MCF 10A (cell line): ENCODE measurements at places on chromosomes 2 and 18. TPM values are rescaled to one million over a fixed set of nuclear protein-coding genes. Genes with fewer than 3 reads are reported as not detected.

VIL1 gene
- not detected in 2 replicates for total RNA-seq

- H3K27me3 ChIP-seq = no peaks in the 10 kb centered on the region
- H3K36me3 ChIP-seq = no peaks in the 10 kb centered on the region
- no peak overlapping the region for H3K27ac ChIP-seq
- H3K4me1 ChIP-seq = no peaks in the 10 kb centered on the region
Measured at GRCh38 chr2:30301551-30301950, 70.2 kb downstream of the LBH start.

SERPINB13 gene
- total RNA-seq = 0.49 TPM in 1 of 2 replicates, not detected in the other

DNA sequence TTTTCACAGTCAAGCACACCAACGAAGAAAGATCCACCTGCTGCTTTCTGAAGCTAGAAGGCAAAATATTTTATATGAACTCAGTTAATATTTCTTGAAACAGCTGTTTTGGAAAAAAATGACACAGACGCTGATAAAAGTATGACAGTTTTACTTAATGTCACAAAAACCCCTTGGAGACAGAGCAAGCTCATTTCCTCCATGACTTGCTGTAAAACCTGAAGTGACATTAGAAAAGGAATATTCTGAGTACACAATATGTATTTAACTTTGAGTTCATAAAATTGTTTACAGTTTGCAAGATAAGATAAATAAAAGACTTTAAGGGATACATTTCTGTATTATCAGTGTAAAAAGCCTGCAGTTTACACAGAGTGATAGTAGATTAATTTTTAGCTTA, 105.4 kb downstream of the DSEL start:
- peak overlapping the region; percentile 35 for H3K27ac ChIP-seq
- no peaks in the 10 kb centered on the region for H3K4me1 ChIP-seq
- no peaks in the 10 kb centered on the region for H3K27me3 ChIP-seq
- DNase-seq = no peak

- H3K4me1 ChIP-seq = peaks cover 13% of the 10 kb centered on the region
- no peaks in the 10 kb centered on the region for H3K27me3 ChIP-seq
- H3K27ac ChIP-seq = no peak overlapping the region
- no peak overlapping the region for H3K4me3 ChIP-seq
- DNase-seq = no peak
Measured at GRCh38 chr2:160006475-160006874, 55.9 kb downstream of the PLA2R1 start.

SIX2 gene
- total RNA-seq = 0.96 and 1.2 TPM in 2 replicates

DNA sequence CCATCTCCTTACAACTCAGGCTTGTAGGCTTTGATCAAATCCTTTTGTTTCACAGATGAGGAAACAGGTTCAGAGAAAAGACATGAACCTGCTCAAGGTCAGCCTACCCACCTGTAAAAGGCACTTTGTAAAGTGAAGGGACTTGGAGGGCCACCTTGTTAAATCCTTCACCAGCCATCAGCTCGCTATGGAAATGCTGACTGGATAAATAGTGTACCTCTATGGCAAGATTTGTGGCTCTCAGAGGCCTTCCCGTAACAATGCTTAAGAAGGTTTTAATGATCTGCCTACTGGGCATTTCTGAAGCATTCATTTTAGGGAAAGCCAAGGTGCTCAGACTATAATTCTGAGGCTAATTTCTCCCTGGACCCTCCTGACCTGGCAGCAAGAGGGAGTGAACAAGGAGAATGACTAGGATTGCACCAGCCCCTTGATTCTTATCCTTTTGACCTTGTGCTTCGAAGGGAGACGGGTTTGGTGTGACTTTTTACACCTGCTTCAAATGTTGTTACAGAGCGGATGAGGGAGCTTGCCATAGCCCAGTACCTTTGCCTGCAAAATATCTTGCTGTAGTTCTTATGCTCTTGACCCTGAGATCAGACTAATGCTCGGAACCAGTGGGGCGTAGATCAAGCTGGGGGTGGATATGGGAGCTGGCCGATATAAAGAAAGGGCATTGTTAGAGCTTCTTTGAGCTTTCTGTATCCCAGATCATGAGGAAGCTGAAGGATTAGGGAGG, 90.9 kb upstream of the CXCR4 start:
- H3K27me3 ChIP-seq = no peaks in the 10 kb centered on the region
- no peak for DNase-seq
- no peak overlapping the region for H3K27ac ChIP-seq

EVX2 gene
- not detected in 2 replicates for total RNA-seq

GRCh38 chr2:46720592-46721185, 194.9 kb downstream of the MCFD2 start:
- H3K4me3 ChIP-seq = no peak overlapping the region
- DNase-seq = no peak
- no peaks in the 10 kb centered on the region for H3K27me3 ChIP-seq
- no peak overlapping the region for H3K27ac ChIP-seq
- peaks cover 48% of the 10 kb centered on the region for H3K4me1 ChIP-seq

DNA sequence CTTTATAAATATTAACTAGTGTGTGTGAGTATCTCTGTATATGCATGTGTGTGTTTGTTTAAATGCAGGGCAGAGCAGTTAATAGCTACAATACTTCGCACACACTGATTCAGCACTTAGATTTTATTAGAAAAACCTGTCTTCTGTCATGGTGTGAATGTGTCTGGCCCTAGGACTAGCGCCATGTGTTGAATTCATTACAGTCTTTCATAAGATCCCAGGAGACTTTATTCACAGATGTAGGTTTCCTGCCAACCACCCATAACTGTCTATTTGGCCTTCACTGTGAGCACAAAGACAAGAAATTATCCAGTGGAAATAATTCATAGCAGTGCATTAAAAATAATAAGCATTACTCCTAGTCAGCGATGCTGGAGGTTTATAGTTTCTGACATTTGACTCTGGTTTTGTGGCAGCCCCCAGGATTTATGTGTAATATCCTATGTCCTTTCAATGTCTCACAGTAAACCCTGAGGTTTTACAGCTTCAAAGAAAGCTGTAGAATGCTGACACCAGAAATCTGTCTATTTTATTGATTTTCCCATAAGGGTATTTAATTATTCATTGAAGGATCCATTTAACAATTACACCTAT, 93.9 kb downstream of the ZNF804A start:
- no peak for DNase-seq
- no peak overlapping the region for H3K27ac ChIP-seq
- H3K27me3 ChIP-seq = no peaks in the 10 kb centered on the region

DNA sequence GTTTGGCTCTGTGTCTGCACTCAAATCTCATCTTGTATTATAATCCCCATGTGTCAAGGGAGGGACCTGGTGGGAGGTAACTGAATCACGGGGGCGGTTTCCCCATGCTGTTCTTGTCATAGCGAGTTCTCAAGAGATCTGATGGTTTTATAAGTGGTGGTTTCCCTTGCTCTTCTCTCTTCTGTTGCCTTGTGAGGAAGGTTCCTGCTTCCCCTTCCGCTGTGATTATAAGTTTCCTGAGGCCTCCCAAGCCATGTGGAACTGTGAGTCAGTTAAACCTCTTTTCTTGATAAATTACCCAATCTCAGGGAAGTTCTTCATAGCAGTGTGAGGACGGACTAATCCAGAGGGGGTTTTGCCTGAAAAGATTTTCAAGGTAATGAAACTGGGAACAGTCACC, 245.4 kb downstream of the GALR1 start:
- H3K4me1 ChIP-seq = peaks cover 11% of the 10 kb centered on the region
- no peak overlapping the region for H3K27ac ChIP-seq
- H3K36me3 ChIP-seq = no peaks in the 10 kb centered on the region
- H3K27me3 ChIP-seq = no peaks in the 10 kb centered on the region

FBXO11 gene
- 60.4 and 64.1 TPM in 2 replicates for total RNA-seq

GRCh38 chr18:79846936-79847557, 49.3 kb downstream of the KCNG2 start:
- H3K27ac ChIP-seq = no peak overlapping the region
- DNase-seq = no peak
- H3K36me3 ChIP-seq = no peaks in the 10 kb centered on the region
- no peaks in the 10 kb centered on the region for H3K4me1 ChIP-seq
- H3K4me3 ChIP-seq = no peak overlapping the region

DNA sequence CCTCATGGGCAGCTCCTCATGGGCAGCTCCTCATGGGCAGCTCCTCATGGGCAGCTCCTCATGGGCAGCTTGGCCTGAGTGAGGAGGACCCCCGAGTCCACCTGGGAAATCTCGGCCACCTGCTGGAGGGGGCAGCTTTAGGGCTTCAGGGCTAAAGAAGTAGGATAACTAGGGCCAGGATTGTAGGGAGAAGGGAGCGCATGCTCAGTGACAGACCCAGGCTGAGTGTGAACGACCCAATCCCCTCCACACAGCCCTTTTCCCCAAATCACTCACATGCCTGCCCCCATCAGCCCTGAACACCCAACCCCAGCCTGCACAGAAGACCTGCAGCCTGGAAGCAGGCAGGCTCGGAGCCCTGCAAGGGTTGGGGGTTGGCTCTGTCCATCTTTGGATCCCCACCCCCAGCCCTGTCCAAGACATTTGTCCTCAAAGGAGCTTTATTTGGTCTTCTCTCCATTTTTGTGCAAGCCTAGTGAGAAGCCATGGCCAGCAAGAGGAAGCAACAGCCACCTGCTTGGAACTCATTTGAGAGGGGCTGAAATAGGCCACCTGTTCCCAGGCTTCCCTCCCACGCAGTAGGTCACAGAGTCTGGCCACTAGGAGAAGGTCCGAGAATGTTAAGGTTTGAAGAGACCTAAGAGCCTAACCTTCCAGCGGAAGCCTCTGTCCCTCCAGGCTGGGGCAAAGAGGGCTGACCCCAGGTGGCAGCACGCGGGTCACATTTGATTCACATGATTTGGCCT, 249.9 kb downstream of the TNS1 start:
- no peaks in the 10 kb centered on the region for H3K36me3 ChIP-seq
- H3K27me3 ChIP-seq = peaks cover 15% of the 10 kb centered on the region
- H3K4me3 ChIP-seq = no peak overlapping the region
- no peaks in the 10 kb centered on the region for H3K4me1 ChIP-seq
- no peak for DNase-seq

DNA sequence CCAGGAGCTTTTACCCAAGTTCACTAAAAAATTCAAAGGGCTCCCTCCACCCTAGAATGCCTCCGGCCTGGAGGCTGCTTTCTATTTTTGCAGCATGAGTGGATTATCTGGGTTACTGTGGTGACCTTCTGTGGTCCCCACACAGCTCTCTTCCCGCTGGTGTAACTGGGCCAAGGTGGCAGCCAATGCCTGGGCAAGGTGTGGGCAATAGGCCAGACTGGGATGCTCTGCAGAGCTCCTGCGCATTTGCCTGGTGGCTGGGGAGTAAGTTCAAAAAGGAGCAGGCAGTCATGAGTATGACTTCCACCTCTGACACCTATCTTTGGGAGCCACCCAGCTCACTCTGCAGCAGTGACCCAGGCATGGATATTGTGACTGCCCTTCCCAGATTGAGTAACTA, 130.5 kb upstream of the SPRED2 start:
- H3K27ac ChIP-seq = no peak overlapping the region
- no peaks in the 10 kb centered on the region for H3K27me3 ChIP-seq
- H3K4me1 ChIP-seq = peaks cover 16% of the 10 kb centered on the region
- peaks cover 6% of the 10 kb centered on the region for H3K36me3 ChIP-seq

DNA sequence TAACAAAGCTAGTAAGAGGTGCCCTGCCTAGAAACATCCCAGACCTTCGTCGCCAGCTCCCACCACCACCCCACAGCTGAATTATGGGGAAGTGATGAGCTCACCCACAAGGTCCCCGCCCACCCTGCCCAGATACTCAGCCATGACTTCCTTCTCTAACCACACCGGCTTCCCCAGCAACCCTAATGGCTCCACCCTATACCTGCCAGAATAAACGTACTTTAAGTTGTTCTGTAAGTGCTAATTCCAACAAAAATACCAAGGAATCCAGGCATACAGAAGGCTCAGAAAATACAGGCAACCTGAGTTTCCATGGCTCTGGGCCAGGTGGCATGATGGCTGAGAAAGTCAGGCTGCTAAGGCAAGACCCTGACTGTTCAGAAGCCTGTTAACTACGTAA, 39.1 kb downstream of the TMEM163 start:
- H3K36me3 ChIP-seq = no peaks in the 10 kb centered on the region
- H3K4me3 ChIP-seq = no peak overlapping the region
- no peak for DNase-seq

- H3K27ac ChIP-seq = no peak overlapping the region
- no peaks in the 10 kb centered on the region for H3K36me3 ChIP-seq
- DNase-seq = no peak
- H3K27me3 ChIP-seq = no peaks in the 10 kb centered on the region
Measured at GRCh38 chr18:59839931-59840685, 59.7 kb upstream of the PMAIP1 start.

INHBB gene
- total RNA-seq = 0.10 and 0.16 TPM in 2 replicates

DNA sequence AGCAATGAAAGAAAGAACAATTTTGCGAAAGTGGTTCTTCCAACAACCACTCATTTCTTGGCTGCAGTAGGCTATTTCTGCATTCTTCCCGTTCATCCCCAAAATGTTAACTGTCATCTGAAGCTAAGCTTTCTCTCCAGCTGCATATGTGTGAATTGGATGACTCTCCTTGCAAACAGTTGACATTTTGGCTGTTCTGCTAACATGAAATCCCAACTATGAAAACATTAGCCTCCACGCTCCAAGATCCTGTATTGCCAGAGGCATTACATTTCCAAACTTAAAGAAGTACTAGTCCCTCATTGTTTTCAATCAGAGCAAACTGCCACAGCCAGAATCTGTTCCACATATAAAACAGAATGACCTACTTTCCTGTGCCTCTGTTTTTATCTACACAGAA, 88.5 kb downstream of the TGIF1 start:
- H3K27me3 ChIP-seq = no peaks in the 10 kb centered on the region
- no peak overlapping the region for H3K27ac ChIP-seq
- no peak overlapping the region for H3K4me3 ChIP-seq
- H3K36me3 ChIP-seq = no peaks in the 10 kb centered on the region
- H3K4me1 ChIP-seq = peaks cover 9% of the 10 kb centered on the region

NT5C1B gene
- not detected in 2 replicates for total RNA-seq

GRCh38 chr2:26483516-26483915, 5.6 kb upstream of the OTOF start:
- no peaks in the 10 kb centered on the region for H3K36me3 ChIP-seq
- no peak overlapping the region for H3K27ac ChIP-seq
- no peak for DNase-seq
- H3K4me3 ChIP-seq = no peak overlapping the region

DNA sequence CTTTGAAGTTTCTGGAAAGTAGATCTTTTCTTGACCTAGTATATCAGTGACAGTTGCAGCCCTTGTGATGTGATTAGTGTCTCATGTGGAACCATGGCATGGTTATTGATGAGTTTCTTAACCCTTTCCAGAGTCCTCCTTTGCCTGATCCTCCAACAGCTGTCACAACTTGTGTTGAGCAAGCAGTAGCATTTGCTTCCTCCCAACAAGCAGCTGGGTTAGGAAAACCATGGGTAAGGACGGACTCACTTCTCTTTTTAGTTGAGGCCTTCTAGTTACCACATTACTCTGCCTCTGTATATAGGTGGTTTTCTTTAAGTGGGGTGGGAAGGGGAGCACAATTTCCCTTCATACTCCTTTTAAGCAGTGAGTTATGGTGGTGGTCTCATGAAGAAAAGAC, 96.3 kb downstream of the XRCC5 start:
- H3K27me3 ChIP-seq = no peaks in the 10 kb centered on the region
- no peak for DNase-seq
- H3K4me1 ChIP-seq = no peaks in the 10 kb centered on the region
- H3K4me3 ChIP-seq = no peak overlapping the region
